ENCODE measurements at places on chromosomes 12 and 14. TPM values are rescaled to one million over a fixed set of nuclear protein-coding genes. Genes with fewer than 3 reads are reported as not detected.

KCNA5 gene
- total RNA-seq: 0.66 TPM

RFLNA gene
- total RNA-seq: 11.4 TPM

DNA sequence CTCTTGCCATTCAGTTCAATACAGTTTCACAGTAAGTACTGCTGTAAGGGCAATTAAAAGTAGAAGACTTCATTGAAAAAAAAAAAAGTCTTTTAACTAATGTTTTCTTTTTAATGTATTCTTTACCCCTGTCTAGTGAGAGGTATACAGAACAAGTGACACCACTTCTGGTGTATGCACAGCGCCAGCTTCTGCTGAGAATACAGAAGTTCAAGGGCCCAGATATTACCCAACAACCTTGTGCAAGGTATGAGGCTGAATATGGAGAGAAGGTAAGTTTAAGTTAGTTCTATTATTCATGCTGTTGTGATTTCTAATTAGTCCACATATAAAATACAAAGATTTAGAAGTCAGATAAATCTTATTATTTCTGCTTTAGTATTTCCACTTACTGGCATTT is 168.7 kb downstream of the CFAP54 start:
- H3K36me3 ChIP-seq: no peaks in the 10 kb centered on the region
- DNase-seq: no peak
- no peaks in the 10 kb centered on the region for H3K4me1 ChIP-seq
- H3K4me3 ChIP-seq: no peak overlapping the region
- H3K27ac ChIP-seq: no peak overlapping the region

DNA sequence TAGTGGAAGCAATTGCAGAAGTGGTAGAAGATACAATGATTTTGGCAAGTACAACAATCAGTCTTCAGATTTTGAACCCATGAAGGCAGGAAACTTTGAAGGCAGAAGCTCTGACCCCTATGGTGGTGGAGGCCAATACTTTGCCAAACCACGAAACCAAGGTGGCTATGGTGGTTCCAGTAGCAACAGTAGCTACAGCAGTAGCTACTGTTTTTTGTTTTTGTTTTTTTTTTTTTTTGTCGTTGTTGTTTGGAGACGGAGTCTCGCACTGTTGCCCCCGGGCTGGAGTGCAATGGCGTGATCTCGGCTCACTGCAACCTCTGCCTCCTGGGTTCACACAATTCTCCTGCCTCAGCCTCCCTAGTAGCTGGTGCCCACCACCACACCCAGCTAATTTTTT is 47.4 kb downstream of the IFNG-AS1 start:
- no peaks in the 10 kb centered on the region for H3K27me3 ChIP-seq
- no peak overlapping the region for H3K27ac ChIP-seq
- H3K36me3 ChIP-seq: no peaks in the 10 kb centered on the region

GRCh38 chr12:47131011-47131410 is 51.3 kb upstream of the AMIGO2 start:
- H3K4me3 ChIP-seq: no peak overlapping the region
- H3K27ac ChIP-seq: no peak overlapping the region
- no peaks in the 10 kb centered on the region for H3K27me3 ChIP-seq
- no peaks in the 10 kb centered on the region for H3K36me3 ChIP-seq

MAX gene
- 51.7 TPM for total RNA-seq
